Uterus (tissue), 4 donors: ENCODE measurements at places on chromosomes 3 and 15. TPM values are rescaled to one million over a fixed set of nuclear protein-coding genes. Genes with fewer than 3 reads are reported as not detected.
A peak's percentile ranks its signal among the peaks of the same experiment; 100 is the strongest.

GRCh38 chr15:92979011-92979701 is 79.0 kb downstream of the CHD2 start:
- DNase-seq = peak; percentile 58

GRCh38 chr3:152172460-152172859 is 96.3 kb upstream of the MBNL1 start:
- DNase-seq = no peak

GRCh38 chr3:8365541-8365940 is 136.1 kb upstream of the LMCD1 start:
- DNase-seq = no peak

Gene ZPLD1
- total RNA-seq = not detected

Gene KIF15
- total RNA-seq = 0.82 TPM

Gene PRRT3
- total RNA-seq = 8.2 TPM

Gene CHST14
- 25.5 TPM for total RNA-seq
